ENCODE measurements at places on chromosomes 2 and 18. TPM values are rescaled to one million over a fixed set of nuclear protein-coding genes. Genes with fewer than 3 reads are reported as not detected.

Gene IL37
- not detected for total RNA-seq

Gene LIPG
- 16.9 TPM for total RNA-seq

Gene CHMP3
- 114 TPM for total RNA-seq

DNA sequence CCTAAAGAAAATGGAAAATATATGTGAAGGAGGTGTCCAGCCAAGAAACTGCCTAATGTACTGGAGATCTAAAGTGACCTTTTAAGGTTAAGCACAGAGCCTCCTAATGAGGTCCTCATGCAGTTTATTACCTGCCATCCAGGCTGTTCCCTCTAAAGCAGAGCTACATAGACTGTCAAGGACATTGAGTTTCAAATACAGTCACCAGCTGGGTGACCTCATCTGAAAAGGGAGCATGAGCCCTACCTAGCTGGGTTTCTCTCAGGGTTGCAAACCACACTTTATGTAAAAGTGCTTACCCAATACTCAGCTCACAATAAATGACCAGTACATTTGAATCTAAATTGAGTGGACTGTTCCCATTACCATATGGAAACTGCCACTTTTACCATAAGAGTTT, 65.4 kb upstream of the CTNNA2 start:
- DNase-seq = no peak

DNA sequence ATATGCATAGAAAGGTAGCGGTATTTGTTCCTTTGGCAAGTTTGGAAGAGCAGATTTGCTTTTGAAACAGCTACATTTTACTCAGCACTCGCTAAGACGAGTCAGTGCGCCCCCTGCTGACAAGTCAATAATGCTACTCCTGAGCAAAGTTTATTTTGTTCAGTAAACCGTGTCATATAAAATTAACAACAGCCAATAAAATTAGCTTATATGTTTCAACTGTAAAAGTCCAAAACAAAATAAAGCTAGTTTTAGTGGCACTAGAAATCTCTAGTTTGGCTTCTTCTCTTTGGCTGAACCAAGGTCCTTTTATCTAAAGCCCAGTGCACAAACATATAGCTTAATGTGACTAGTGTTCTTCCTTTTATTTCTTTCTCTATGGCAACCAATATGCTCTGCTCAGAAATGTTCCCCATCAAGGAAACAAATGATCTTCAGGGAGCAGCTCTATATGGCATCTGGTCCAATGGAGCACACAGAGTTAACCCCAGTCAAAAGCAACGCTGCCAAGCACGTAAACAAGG, 4.2 kb upstream of the POU3F3 start:
- DNase-seq = no peak

Measured in type B pancreatic cell (in vitro differentiated cells).